ENCODE measurements at places on chromosomes 16 and 17.
A peak's percentile ranks its signal among the peaks of the same experiment; 100 is the strongest.

- DNase-seq: no peak
Observed at GRCh38 chr16:7405166-7405565, 72.5 kb downstream of the RBFOX1 start.

DNA sequence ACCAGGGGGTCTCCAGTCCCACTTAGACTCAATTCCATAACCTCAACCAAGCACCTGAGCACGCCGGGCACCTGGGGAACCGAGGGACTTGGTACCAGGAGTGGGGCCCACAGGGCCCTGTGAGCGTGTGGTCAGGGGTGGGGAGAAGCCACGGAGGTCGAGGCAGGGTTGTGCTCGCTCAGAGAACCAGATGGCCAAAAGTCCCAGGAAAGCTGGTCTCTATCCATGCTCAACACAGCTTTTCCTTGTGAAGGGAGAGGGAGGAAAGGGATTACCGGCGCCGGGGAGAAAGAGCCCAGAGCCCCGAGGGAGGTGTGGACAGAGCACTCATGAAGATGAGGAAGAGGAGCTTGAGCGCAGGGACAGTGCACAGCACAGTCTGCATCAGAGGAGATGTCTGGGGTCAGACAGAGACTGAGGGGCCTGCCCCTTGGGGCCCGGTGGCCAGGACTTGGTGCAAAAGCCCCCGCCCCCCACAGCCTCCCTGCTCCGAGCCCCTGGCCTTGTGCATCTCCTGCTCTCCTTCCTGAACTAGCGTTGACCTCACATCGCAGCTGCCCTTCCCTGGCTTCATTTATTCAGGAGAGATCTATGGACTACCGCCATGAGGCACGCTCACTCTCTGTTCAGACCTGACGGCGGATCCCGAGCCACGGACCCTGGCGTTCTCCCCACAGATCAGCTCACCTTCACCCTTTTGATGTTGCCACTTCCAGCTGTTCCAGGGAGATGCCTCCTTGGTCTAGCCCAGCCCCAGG lies 355.4 kb upstream of the TNRC6C start:
- no peak for DNase-seq

- DNase-seq: no peak
Observed at GRCh38 chr17:39996800-39997199, 16.2 kb downstream of the PSMD3 start.

- DNase-seq: no peak
Observed at GRCh38 chr17:79438058-79438457, 172.8 kb downstream of the RBFOX3 start.

DNA sequence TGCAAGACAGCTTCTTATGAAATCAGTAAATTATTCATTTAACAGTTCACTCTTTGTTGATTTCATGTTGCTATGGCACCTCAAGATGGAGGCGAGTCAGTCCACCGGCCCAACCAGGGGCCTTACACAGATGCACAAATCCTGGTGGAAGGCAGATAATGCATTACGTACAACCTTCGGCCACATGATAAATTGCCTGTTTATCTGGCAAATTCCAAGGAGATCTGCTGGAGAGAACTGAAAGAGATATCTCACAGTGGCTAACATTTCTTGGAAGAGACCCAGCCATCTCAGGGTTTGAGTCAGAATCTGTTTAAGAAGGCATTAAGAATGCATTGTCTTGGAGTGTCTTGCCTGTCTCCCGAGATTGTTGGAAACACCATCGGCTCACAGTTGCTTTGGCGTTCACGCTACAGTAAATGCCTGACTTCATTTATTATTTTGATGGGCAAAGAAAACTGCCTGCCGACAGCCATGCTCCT lies 225.6 kb downstream of the MSI2 start:
- peak; percentile 98 for DNase-seq

GRCh38 chr16:81409016-81409556 lies 35.5 kb upstream of the CMIP start:
- no peak for DNase-seq

DNA sequence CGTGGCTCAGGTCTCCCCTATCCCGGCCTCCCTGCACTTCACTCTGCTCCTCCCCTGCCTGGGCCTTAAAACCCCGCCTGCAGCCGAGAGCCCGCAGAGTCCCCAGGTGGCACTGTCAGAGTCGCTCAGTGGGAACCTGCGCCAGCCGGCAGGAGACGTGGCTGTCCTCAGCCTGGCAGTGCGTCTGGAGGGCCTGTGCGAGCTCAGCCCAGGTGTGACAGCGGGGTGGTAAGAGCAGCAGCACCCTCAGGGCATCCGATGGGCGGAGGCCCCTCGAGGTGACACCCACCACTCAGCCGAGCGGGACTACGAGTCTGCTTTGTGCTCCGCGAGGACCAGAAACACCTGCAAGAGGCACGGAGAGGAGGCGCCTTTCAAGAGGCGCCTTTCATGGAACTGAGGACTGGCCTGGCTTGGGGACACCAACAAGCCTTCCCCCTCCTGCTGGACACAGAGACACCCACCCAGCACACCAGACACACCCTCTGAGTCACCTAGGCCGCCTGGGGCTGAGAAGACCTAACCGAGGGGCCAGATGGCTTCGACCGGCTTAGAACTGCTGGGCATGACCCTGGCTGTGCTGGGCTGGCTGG lies at the start of gene CLDN9:
TSS of gene CLDN9 (plus strand) at position 96 of the 593 bp plus-strand sequence. CDS start at position 536, 440 bp downstream.
- no peak for DNase-seq

GRCh38 chr16:15897834-15898254 lies 9.4 kb upstream of the CEP20 start:
- DNase-seq: peak; percentile 65

DNA sequence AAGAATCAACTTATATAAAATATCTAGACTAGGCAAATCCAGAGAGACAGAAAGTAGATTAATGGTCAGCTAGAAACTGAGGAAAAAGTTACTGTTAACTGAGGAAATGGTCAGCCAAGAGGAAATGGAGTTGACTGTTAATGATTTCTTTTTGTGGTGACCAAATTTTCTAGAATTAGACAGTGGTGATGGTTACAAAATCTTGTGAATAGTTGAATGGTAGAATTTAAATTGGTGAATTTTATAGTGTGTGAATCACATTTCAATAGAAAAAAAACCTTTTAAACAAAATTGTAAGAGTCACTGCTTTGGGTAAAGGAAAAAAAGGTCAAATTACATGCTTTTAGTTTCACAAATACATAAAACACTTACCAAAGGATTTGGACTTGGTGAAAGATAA lies 30.0 kb downstream of the APPBP2 start:
- DNase-seq: no peak

DNA sequence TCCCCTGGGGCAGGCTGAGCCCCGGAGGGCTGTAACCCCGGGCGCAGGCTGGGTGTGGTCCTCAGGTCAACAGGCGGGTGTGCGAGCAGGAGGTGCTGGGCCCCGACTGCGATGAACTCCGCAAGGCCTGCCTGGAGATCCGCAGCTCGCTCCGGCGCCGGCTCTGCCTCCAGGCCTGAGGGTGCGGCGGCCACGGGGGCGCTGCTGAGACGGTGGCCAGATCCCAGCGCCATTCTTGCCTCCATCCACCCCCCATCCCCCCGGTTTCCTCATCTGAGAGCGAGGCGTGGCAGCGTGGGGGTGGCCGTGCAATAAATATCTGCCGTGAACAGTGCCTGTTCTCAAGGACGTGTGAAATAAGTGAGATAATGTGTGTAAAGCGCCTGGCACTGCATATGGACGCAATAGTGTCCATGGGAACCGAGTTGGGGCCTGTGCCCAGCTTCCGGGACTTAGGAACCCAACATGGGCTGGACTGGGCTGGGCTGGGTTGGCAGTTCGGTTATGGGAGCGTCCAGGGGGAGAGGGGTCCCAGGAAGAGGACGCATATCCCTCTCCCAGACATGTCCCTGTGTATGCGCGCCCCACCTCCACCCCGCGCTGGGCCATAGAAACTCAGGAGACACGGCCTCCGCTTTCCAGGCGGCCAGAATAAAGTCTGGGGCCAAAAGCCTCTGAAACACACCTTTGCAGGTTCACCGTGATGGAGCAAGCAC lies 15.0 kb downstream of the ZNF213 start:
- DNase-seq: peak; percentile 76

GRCh38 chr17:73224237-73224636 lies 31.4 kb downstream of the COG1 start:
- no peak for DNase-seq

DNA sequence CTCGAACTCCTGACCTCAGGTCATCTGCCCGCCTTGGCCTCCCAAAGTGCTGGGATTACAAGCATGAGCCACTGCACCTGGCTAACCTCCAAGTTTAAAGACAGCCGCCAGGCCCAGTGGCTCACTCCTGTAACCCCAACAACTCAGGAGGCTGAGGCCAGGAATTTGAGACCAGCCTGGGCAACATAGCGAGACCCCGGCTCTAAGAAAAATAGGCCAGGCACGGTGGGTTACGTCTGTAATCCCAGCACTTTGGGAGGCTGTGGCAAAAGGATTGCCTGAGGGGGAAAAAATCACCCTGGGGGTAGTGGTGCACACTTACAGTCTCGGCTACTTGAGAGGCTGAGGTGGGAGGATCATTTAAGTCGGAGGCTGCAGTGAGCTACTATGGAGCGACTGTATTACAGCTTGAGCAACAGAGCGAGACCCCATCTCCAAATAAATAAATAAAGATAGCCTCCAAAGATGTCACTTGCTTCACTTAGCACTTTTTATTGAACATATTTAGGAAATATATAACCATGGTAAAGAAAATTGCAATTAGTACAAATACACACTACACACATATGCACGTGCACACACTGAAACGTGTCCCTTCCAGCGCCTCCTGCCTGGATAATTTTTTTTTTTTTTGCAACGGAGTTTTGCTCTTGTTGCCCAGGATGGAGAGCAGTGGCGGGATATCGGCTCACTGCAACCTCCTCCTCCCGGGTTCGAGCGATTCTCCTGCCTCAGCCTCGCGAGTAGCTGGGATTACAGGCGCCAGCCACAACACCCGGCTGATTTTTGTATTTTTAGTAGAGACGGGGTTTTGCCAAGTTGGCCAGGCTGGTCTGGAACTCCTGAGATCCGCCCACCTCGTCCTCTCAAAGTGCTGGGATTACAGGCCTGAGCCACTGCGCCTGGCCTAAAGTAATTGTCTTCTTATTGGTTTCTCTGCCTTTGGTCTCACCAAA lies 1.4 kb upstream of the BCKDK start:
- no peak for DNase-seq

DNA sequence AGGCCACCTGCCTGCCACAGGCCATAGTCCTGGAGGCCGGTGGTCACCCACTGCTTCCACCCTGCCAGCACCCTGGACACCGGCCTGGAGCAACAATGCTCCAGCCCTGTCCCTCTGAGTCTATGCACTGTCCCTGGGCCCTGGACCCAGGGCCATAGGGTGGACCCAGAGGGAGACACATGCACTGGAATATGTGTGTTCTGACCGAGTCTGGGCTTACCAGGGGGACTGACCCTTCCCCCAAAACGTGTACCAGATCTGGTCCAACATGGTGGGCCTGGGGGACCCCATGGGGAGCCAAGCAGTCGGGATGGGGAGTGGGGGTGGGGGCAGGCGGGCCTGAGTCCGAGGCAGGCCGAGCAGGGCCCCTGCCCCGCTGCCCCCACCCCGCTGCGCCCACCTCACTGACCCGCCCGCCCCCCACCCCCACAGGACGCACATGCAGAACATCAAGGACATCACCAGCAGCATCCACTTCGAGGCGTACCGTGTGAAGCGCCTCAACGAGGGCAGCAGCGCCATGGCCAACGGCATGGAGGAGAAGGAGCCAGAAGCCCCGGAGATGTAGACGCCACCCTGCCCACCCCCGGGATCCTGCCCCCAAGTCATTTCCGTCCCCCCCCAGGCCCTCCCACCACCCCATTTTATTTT lies 357.4 kb downstream of the SEC14L1 start:
- DNase-seq: no peak

- no peak for DNase-seq
Observed at GRCh38 chr16:85605912-85606841, 6.9 kb upstream of the GSE1 start.

DNA sequence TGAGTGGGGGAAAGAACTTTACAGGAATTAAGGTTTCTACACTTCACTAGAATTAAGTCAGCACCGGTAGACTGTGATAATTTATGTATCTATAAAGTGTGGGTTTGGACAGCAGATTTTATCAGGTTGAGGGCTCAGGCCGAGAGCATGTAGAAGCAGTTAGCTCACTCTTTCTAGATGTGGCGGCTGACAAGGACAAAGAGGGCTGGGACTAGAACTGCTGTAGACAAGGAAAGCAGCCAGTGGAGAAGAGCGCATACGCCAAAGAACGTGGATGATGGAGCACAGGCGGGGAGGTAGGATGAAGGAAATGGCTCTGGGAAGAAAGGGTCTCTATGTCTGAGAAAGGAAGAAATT lies 504 bp upstream of the GOSR1 start:
- DNase-seq: peak; percentile 23

GRCh38 chr17:43737722-43738121 lies 20.9 kb downstream of the SOST start:
- no peak for DNase-seq

DNA sequence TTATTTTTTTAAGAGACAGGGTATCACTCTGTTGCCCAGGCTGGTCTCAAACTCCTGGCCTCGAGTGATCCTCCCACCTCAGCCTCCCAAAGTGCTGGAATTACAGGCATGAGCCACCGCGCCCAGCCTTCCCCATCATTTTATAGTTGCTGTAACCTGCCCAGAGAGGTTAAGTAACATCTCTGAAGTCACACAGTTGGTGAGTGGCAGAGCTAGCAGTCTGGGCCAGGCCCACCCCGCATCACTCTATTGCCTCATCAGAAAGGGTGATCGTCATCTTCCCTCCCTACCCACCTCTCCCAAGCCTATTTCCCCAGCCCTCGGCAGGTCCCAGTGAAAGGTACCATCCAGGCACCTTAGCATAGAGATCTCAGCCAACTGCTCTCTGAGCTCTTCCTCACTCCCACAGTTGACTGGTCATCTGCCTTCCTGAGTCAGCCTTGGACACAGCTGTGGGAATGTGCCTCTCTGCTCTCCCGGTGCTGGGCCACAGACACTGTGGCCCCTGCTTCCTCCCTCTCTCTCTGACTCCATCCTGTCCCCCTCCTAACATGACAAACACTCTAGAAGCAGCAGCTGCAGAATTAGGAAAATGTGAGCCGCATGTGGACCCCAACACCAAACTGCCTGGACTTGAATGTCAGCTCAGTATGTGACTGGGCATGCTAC lies 57.1 kb downstream of the SCNN1B start:
- no peak for DNase-seq

DNA sequence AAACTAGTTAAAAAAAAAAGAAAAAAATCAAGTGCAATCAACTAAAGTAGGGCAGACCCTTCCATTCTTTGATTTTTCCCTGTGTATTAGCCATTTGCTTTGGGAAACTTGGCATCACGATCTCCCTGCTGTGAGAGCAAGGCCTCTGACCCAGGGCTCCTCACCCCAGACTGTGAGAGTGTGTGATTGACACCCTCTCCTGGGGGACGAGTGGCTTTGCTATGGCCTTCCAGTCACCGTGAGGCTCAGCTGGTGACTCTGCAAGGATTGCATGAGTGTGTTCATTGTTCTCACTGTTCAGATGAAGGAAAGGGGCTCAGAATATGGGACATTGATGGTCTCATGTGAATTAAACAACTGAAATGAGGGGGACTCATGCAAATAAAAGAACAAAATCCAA lies 69.0 kb upstream of the BCAR1 start:
- DNase-seq: peak; percentile 30

GRCh38 chr16:28258567-28258966 lies 33.8 kb upstream of the SBK1 start:
- DNase-seq: peak; percentile 40

GRCh38 chr17:6487251-6488007 lies 43.2 kb downstream of the PIMREG start:
- DNase-seq: no peak

- peak; percentile 9 for DNase-seq
Observed at GRCh38 chr16:57041182-57042156, 50.9 kb upstream of the CPNE2 start.

GRCh38 chr16:86026916-86027315 lies 128.0 kb downstream of the IRF8 start:
- no peak for DNase-seq
